ENCODE measurements at places on chromosomes 16 and 17. TPM values are rescaled to one million over a fixed set of nuclear protein-coding genes. Genes with fewer than 3 reads are reported as not detected.

The NHLRC4 gene
- 3.2 TPM for total RNA-seq

The NOS2 gene
- not detected for total RNA-seq

The RAD51C gene
- total RNA-seq: 16.1 TPM

The ENPP7 gene
- not detected for total RNA-seq

The TNS4 gene
- total RNA-seq: not detected

The CD300H gene
- total RNA-seq: not detected

The MEFV gene
- under 0.01 TPM for total RNA-seq

Measured in fibroblast of villous mesenchyme (primary cell).